ENCODE measurements at places on chromosomes 6 and 20.

DNA sequence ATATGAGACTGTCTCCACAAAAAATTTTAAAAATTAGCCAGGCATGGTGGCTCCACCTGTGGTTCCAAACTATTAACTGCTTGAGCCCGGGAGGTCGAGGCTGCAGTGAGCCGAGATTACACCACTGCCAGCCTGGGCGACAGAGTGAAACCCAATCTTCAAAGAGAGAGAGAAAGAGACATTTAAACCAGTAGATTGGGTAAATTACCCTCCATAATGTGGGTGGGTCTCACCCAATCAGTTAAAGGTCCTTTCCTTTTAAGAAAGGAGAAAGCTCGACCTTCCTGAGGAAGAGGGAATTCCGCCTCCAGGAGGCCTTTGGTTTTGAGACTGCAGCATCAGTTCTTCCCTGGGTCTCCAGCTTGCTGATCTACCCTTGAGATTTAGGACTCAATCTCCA, 25.2 kb upstream of the SCML4 start:
- no peak for DNase-seq

DNA sequence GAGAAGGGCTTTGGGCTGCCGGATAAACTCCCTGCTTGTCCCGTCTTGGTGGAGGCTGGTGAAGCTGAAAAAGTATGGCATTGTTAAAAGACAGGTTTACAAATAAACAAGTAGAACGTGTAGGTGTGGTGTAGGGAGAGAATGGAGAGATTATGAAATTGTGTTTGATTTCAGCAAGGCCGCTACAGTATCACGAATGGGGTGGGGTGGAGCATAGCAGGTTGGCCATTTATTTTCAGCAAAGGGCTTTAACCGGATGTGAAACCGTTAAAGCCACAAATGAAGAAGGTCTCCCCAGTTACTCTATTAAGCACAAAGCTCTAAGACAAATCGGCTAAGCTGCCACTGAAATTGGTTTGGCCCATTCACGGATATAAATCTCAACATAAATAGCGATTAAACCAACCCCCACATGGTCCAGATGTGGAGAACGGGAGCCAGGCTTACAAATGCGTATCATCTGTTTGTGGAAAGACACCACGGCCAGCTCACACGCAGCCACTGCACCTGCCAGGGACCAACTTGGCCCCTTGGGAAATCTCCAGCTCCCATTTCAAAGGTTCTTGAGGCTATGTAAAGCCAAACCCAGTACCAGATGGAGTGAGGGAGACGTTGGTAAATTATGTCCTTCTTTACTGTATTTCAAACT, 94.0 kb downstream of the ZMYND8 start:
- DNase-seq = no peak

GRCh38 chr6:158408552-158409130, 96.4 kb downstream of the TULP4 start:
- DNase-seq = no peak

GRCh38 chr6:126618639-126619343, 278.9 kb downstream of the CENPW start:
- DNase-seq = no peak

DNA sequence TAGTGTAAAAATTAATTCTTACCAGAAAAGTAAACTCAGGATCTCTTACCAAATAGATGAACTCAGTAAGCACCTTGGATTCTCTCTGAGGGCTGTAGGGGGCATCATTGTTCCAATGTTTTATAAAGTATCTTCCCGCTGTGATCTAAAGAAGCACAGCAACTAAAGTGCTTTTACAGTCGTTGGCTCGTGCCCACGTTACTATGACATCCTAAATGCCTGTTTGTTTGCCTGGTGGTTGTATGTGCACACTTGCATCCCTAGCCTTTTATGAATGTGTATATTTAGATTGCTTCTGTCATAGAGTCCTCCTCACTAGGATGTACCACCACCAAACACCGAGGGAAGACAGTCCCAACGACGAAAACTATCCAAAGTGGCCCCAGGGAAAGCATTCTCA, 34.5 kb downstream of the SLX4IP start:
- DNase-seq = no peak

DNA sequence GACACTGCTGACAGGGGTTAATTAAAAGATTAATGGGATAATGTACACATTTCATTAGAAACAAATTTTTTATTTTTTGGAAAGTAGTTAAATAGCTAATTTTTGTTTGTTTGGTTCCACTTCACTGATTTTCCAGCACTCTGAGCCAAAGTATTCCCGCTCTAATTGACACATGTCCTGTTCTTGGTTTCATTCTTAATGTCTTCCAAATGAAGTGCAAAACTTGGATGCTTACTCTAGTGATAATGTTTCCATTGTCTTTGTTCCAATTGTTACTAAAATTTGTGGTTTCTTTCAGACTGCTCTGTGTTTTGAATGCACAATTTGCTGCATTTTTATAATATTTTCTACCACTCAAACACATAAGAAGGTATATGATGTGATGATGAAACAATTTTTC, 794.3 kb downstream of the PHF3 start:
- no peak for DNase-seq

- no peak for DNase-seq
Measured at GRCh38 chr6:30097902-30098768, 14.8 kb downstream of the TRIM31 start.

DNA sequence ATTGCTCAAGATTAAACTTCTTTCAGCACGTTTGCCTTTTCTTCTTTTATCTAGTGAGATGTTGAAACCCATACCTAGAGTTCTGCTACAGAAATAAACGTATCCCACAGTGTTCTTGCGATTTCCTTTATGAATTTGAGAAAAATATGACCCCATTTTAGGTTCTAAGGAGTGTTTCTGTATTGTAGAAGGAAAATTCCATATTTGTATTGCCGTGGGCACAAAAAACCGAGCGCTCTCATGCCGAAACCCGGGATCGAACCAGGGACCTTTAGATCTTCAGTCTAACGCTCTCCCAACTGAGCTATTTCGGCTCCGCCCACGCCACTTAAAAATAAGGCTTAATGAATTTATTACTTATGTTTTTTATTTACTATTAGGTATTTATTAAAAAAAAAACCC, 23.7 kb downstream of the ZNF311 start:
- DNase-seq = peak; percentile 63

- DNase-seq = no peak
Measured at GRCh38 chr20:48212806-48213509, 427.7 kb upstream of the SULF2 start.

DNA sequence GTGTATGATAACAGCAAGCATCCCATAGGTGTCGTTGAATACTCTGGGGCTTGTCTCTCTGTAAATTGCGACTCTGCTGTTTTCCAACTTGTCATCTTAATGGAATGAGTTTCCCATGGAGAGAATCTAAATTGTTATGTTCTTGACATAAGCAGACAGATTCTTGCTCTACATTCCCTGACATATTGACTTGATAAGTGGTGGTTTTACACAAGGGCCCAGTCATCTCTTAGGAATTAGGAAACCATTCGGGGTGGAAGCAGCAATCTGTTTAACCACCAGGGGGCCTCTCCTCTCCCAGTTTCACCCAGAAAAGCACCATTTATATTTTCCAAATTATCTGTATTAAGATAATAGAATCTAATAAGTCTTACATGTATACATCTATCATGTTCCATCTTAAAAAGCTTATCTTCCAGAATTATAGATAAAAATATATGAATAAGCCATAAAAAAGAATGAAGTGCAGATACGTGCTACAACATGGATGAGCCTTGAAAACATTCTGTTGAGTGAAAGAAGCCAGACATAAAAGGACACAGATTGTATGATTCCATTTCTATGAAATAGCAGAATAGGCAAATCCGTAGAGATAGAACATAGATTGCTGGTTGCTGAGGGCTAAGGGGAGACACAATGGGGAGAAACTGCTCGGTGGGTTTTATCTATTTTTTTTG, 23.1 kb upstream of the MROH8 start:
- no peak for DNase-seq

All from activated T-helper 2 cell treated with anti-CD3 and anti-CD28 coated beads, Interferon-gamma antibody, Interleukin-2, Interleukin-4, amounts not matched to agents 10 μg/mL and 5 μg/mL and 100 μg/mL, durations not matched to agents 14 hours and 24 hours and 36 hours (primary cell).